B cell (primary cell): ENCODE measurements at places on chromosomes 1 and 21. TPM values are rescaled to one million over a fixed set of nuclear protein-coding genes. Genes with fewer than 3 reads are reported as not detected.

GNG4 gene
- total RNA-seq: 0.52 and 1.1 TPM in 2 replicates

MYOG gene
- total RNA-seq: not detected in 2 replicates

SLC45A3 gene
- total RNA-seq: 4.7 and 5.0 TPM in 2 replicates

HPDL gene
- 0.79 and 0.85 TPM in 2 replicates for total RNA-seq

OR2L3 gene
- 0.10 TPM in 1 of 2 replicates, not detected in the other for total RNA-seq

IGSF21 gene
- not detected in 2 replicates for total RNA-seq

DIO1 gene
- total RNA-seq: not detected in 2 replicates

FAM163A gene
- not detected in 2 replicates for total RNA-seq

SLC22A15 gene
- total RNA-seq: 7.5 and 9.3 TPM in 2 replicates

MIA3 gene
- total RNA-seq: 109 and 116 TPM in 2 replicates

TNFRSF1B gene
- 86.6 and 99.4 TPM in 2 replicates for total RNA-seq

KCNN3 gene
- total RNA-seq: 0.17 and 0.29 TPM in 2 replicates

GBP5 gene
- total RNA-seq: 24.6 and 25.2 TPM in 2 replicates

- no peaks in the 10 kb centered on the region for H3K27me3 ChIP-seq
- H3K4me3 ChIP-seq: peak overlapping the region; percentile 49
- peak; percentile 58 for DNase-seq
- peaks cover 97% of the 10 kb centered on the region for H3K4me1 ChIP-seq
- H3K27ac ChIP-seq: peak overlapping the region; percentile 55
- H3K36me3 ChIP-seq: no peaks in the 10 kb centered on the region
Measured at GRCh38 chr1:40399984-40400704, 26.6 kb downstream of the SMAP2 start.

- H3K36me3 ChIP-seq: no peaks in the 10 kb centered on the region
- no peak overlapping the region for H3K4me3 ChIP-seq
- no peaks in the 10 kb centered on the region for H3K4me1 ChIP-seq
Measured at GRCh38 chr1:119384591-119384990, 16.0 kb downstream of the HAO2 start.

GRCh38 chr1:43011020-43011419, 52.4 kb upstream of the SLC2A1 start:
- H3K4me1 ChIP-seq: peaks cover 5% of the 10 kb centered on the region
- H3K27me3 ChIP-seq: peaks cover 9% of the 10 kb centered on the region
- no peaks in the 10 kb centered on the region for H3K36me3 ChIP-seq
- no peak overlapping the region for H3K4me3 ChIP-seq

DNA sequence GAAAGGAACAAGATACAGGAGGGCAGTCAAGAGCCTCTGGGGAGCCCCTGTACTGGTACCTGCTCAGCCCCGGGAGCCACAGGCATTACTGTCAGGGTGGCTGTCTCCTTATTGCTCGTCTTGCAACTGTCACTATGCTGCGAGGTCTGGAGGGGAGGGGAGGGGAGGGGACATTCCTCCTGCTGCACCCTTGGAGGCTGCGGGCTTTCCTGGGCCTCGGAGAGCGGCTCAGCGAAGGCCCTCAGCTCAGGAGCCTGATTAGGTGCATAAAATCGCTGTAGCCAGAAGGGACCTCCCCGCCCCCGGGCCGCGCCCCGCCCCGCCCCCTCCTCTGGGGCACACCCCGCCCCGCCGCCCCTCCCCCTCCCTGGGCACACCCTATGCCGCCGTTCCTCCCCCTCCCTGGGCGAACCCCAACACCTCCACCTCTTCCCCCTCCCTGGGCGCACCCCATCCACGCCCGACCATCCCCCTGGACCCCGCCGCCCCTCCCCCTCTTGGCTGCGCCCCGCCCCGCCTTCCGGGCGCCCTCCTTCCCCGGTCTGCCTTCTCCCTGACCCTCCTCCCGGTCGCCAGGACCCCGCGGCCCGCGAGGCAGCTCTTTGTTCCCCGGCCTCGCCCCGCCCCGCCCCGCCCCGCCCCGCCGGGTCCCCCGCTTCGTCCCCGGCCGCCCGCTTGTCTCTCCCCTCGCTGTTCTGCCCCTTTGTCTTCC, 35.5 kb downstream of the CACHD1 start:
- H3K4me3 ChIP-seq: peak overlapping the region; percentile 13
- H3K27ac ChIP-seq: no peak overlapping the region
- H3K27me3 ChIP-seq: peaks cover 5% of the 10 kb centered on the region
- H3K4me1 ChIP-seq: peaks cover 13% of the 10 kb centered on the region

DNA sequence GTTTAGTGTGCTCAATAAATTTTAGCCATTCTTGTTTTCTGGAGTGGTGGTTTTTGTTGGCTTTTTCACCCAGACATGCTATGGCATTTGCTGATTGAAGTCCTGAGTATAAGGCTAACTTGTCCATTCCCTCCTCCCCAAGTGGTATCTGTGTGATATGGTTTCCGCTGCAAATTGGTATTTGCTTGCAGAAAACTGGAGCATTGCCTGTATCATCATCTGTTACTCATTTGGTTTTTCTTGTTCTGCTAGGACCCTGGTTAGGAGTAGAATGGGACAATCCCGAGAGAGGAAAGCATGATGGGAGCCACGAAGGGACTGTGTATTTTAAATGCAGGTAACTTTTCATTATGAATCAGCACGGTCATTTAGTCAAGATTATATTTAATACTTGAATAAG, 34.0 kb downstream of the TBCE start:
- no peak overlapping the region for H3K4me3 ChIP-seq
- no peak overlapping the region for H3K27ac ChIP-seq
- DNase-seq: no peak
- peaks cover 9% of the 10 kb centered on the region for H3K36me3 ChIP-seq
- H3K4me1 ChIP-seq: no peaks in the 10 kb centered on the region

GRCh38 chr1:31848381-31848897, 32.6 kb upstream of the SPOCD1 start:
- DNase-seq: peak; percentile 50
- no peak overlapping the region for H3K4me3 ChIP-seq
- no peaks in the 10 kb centered on the region for H3K27me3 ChIP-seq
- no peak overlapping the region for H3K27ac ChIP-seq
- H3K36me3 ChIP-seq: no peaks in the 10 kb centered on the region
- peaks cover 19% of the 10 kb centered on the region for H3K4me1 ChIP-seq

DNA sequence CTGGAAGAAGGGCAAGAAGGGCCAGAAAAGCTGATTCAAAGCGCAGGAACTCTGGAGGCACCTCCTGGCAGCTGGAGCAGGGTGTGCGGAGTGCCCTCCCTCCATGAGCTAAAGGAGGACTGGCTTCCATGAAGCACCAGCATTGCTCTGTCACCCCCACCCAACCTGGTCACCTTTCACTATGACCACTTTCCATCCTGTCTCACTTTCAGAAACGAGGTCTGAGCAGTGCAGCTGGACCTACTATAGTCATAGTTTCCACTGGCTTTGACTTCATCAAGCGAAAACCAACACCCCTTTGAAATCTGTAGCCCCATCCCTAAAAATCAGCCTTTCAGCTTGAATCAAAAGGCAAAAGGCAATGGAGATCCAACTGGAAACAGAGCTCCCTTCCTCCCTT, 84.8 kb upstream of the CACNA1E start:
- H3K27me3 ChIP-seq: peaks cover 3% of the 10 kb centered on the region
- no peaks in the 10 kb centered on the region for H3K36me3 ChIP-seq
- DNase-seq: no peak
- no peaks in the 10 kb centered on the region for H3K4me1 ChIP-seq

GRCh38 chr1:203340112-203340790, 10.7 kb downstream of the FMOD start:
- H3K27ac ChIP-seq: no peak overlapping the region
- H3K4me3 ChIP-seq: no peak overlapping the region
- peak; percentile 82 for DNase-seq
- H3K36me3 ChIP-seq: no peaks in the 10 kb centered on the region
- peaks cover 25% of the 10 kb centered on the region for H3K4me1 ChIP-seq

GRCh38 chr1:43932786-43933385, 715 bp upstream of the ARTN start:
- no peaks in the 10 kb centered on the region for H3K36me3 ChIP-seq
- H3K27ac ChIP-seq: no peak overlapping the region
- H3K27me3 ChIP-seq: peaks cover 15% of the 10 kb centered on the region
- no peak for DNase-seq
